ENCODE measurements at places on chromosomes 2 and 18.

DNA sequence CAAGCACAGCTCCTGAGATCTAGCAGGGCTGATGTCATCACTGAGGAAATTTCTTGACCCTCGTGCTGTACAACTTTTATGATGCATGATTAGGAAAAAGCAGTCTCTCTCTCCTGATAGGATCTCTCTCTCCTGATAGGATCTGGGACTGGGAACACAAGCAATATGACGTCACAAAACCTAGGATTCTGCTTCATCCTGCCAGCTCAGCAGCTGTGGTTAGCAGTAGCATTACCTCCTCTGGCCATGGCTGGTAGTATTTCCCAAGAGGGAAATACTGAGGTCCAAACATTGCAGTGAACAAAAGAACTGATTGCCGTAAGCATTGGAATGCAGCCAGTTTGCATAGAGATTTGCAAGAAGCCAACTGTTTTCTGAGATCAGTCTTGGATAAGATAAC lies 521.2 kb upstream of the POU3F3 start:
- peak; percentile 28 for DNase-seq

DNA sequence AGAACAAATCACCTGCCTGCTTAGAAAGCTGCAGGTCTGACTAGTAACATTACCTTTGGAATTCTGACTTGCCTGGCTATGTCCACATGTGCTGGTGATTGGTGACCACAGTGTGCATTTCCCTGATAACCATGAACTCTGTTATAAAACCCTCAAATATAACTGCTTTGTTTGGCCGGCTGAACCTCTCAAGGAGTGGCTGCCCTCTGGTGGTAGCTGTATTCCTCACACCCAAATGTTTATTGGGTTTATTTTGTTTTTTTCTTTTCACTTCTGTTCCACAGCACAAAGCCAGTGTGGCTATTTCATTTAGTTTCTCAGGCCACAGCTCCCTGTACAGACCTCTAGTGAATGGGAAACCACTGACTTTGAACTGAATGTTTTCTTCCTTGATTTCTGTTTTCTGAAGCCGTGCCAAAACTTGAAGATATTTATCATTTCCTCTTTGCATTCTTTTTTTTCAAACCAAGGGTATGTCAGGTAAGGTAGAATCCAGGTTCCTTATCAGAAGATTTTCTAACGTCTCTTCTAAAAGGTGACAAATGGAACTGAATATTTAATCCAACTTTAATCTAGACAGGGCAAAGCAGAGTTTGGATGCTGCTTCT lies 549.0 kb upstream of the VRK2 start:
- peak; percentile 54 for DNase-seq

GRCh38 chr2:122136056-122136455 lies 380.6 kb downstream of the TSN start:
- peak; percentile 6 for DNase-seq

DNA sequence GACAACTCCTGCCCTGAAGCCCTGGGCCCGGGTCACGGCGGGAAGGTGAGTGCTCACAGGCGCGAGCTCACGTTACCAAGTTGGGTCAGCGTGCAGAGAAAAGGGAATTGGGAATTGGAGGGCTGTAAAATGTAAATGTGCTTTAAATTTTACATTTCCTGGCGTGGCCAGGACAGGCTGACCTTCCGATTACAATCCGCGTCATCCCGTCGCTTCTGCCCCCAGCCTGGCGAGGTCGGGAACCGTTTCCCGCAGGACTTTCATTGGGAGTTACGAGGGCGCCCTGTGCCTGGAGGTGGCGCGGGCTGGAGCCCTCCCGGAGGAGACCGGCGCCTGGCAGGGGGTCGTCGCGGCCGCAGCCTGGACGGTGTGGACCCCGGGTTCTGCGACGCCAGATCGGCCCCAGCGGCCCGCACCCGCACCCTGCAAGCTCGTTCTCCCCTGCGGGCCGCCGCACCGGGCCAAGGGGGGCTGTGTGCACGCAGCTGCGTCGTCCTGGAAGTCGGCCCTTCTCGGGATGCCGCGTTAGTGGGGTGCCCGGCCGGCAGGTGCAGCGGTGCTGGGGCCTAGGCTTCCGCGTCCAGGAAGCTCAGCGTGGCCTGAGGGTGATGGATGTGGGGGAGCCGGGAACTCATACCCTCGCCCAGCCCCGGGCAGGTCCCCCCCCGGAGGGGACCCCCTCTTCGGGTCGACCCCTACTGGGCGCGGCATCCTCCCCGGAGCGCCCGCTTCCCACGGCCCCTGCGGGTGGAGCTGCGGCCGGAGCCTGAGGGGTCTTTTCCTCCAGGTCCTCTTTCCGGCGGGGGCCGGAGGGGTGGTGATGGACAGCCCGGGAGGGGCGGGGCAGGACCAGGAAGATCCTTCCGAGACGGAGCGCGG lies 63.9 kb downstream of the LRRFIP1 start:
- DNase-seq = no peak

- no peak for DNase-seq
These were observed 31.0 kb downstream of the GAD1 start for GRCh38 chr2:170847716-170848115.

GRCh38 chr2:71554028-71554705 lies 100.8 kb downstream of the DYSF start:
- DNase-seq = no peak

DNA sequence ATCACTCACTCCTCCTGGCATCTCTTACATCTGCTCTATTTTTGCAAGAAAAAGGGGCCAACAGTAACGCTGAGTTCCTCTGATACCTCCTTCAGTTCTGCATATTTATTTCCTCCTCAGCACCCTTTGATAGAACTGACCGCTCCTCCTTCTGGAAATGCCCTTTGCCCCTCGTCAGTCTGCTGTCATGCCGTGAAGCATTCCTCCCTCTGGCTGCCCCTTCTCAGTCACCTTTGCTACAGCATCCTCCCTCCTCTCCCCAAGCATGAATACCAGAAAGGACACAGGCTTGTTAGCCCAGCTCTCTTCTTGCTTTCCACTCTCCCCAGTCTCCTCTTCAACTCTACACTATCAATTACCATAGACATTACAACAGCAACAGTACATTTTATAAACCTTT lies 135.4 kb downstream of the NBAS start:
- no peak for DNase-seq

DNA sequence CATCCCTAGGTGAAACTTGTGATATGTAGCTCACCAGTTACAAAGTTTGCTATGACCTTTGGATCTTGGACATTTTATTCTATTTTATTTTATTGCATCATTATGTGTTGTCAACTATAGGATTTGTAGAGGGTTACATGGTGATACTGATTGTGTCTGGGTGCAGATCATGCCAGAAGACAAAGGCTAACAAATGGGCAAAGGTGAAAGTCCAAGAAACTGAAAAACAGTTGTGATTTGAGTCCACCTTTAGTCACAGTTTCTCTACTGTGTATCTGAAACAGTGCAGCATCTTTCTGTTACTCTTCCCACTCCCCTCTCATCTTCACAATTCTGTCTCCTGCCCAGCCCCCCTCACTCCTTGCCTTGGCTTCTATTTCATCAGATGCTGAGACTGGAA lies 111.9 kb upstream of the LYPD6 start:
- no peak for DNase-seq

DNA sequence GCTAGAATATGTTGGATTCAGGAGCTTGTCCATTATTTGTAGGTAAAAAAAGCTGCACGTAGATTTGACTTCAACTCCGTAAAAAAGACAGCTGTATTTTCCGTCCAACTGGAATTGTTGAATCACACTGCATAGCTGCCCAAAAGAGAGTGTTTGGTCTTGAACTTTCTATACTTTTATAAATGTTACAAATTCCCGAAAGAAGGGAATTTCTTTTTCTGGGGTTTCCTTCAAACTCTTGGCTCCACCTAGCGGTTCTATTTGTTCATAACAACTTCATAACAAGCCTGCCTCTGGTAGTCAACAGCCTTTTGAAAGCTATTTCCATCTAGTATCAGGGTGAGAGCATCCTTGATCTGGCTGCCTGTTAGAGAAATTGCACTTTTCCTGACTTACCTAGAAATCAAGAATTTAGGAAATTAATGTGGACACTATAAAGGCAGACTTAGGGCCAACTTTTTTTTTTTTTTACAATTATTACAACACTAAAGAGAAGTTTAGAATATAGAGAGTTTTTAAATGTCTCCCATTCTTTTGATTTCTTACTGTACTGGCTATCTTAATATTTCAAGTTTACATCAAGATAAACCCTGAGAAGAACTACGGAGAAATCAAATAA lies 48.1 kb downstream of the TMEM185B start:
- DNase-seq = peak; percentile 63

GRCh38 chr2:241815477-241816430 lies 6.8 kb downstream of the NEU4 start:
- no peak for DNase-seq

GRCh38 chr2:26846334-26847306 lies 1.3 kb upstream of the DPYSL5 start:
- peak; percentile 66 for DNase-seq

DNA sequence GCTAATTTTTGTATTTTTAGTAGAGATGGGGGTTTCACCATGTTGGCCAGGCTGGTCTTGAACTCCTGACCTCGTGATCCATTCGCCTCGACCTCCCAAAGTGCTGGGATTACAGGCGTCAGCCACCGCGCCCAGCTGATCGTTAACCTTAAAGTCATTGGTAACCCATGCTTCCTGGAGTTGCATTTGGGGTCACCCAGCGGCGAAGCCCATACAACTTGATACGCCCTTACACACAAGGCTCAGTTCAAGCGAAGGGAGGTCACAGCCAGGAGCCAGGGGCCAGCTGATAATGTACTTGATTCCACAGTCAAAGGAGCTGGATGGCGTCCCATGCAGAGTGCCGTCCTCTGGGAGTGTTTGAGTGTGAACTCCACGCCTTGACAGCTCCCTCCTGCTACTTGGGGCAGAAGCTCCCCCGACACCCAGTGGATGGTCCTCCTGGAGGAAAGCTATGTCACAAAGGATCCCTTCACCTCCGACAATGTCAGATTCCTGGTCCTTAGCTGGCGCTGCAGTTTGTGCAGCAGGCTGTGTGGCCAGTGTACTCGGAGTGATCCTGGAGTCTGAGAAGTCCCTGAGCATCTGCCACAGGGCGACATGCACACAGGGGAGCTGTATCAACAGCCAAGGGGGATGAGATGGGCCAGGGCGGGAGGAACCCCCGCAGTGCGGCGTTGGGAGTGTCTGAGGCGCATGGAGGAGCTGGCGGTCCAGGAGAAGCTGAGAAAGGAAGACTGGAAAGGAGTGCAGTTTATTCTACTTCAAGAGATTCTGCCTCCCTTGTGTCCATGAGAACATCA lies 7.9 kb downstream of the CLHC1 start:
- no peak for DNase-seq

DNA sequence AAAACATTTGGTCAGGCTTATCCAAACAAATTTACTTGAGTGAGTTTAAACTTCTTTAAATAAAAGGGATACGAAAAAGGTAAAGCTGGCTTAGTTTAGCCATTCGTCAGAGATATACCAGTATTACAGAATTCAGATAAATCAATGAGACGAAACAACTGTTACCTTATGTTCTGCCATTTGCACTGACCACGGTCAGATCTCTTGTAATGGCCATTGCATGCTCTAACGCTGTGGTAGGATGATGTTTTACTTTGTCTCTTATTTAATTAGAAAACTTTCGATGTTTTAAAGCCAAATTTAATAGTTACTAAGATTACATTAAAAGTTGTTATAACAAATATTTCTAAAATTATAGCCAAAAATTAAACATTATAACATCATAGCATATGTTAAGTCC lies 1.5 kb downstream of the C18orf54 start:
- DNase-seq = no peak

GRCh38 chr2:36380624-36381481 lies 25.3 kb downstream of the CRIM1 start:
- peak; percentile 63 for DNase-seq

DNA sequence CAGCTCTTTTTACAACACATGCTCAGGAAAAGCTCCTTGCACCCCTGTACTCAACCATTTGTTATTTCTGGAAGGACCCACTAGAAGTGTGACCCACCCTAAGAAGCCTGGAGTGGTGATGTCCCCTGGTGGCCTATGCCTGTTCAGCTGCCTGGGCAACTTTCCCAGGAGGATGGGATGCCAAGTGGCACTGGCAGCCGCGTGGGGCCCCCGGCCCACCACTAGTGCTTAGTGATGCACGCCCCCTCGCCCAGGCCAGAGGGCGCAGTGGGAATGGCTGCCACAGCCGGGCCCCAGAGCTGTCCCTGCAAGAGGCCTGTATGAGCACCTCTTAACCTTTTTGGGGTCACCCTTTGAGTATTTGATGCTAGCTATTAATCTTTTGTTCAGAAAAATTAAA lies 18.1 kb downstream of the IMPA2 start:
- no peak for DNase-seq

GRCh38 chr2:113965644-113966043 lies 75.8 kb downstream of the ACTR3 start:
- DNase-seq = peak; percentile 38

GRCh38 chr18:48230467-48231113 lies 178.6 kb downstream of the ZBTB7C start:
- peak; percentile 48 for DNase-seq

- no peak for DNase-seq
These were observed 38.7 kb downstream of the STK39 start for GRCh38 chr2:168208652-168209051.

DNA sequence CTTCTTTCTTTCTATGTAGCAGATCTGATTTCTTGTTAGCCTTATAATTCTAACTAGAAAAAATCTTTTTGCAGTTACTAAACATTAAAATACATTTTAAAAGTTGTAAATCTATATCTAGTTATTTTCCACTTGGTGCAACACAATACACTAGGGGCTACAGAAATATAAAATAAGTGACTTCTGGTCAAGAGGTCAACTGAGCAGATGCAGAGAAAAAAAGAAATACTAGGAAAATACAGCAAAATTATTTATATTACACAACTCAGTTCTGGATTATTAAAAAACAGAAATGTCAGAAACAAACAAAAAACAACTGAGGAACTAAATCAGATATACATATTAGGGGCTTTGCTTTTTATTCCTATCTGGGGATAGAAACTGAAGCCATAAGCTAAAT lies 83.9 kb downstream of the L3MBTL4 start:
- DNase-seq = no peak

DNA sequence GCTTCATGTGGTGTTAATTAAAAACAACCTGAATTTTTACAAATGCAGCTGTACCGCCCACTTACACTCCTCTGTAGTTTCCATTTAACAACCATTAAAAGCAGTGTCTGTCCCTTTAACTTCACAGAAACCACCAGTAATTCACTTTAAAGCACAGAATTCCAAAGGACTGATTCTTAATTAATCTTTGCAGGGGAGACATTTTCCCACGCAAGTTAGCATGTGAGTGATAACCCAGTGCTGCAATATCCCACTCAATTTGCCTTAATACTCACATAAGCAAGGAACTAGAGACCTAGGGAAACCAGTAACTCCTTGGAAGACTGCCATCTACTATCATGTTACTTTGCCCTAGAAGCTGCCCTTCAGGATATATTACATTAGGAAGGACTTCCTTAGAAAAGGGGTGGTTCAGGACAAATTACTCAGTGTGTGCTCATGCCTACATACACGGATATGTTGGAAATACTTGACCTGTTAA lies 102.3 kb downstream of the OSR1 start:
- DNase-seq = peak; percentile 83

GRCh38 chr2:101388232-101388631 lies 929 bp upstream of the CREG2 start:
- peak; percentile 63 for DNase-seq

DNA sequence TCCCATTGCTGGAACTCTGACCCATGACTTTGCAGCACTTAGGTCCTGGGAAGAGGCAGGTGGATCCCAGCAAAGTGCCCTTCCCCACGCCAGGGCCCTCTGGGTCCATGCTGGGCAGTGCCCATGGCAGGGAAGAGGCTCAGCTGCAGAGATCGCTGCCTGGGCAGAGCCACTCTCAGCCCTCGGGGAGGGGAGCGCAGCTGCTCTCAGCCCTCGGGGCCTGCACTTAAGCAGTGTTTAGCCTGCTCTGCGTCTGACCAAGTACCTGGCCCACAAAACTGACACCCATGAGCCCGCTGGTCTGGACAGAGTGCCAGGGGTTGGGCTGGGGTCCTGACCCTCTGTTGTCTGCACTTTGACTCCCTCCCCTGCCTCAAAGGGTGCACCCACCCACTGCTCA lies 46.3 kb downstream of the AQP12A start:
- DNase-seq = no peak

All from fibroblast of skin of back (primary cell).